ENCODE measurements at places on chromosomes 2 and 18.
A peak's percentile ranks its signal among the peaks of the same experiment; 100 is the strongest.

GRCh38 chr2:127638361-127639110 lies 7.4 kb upstream of the GPR17 start:
- DNase-seq: no peak

- DNase-seq: no peak
Measured at GRCh38 chr2:210324458-210324857, 9.5 kb upstream of the MYL1 start.

DNA sequence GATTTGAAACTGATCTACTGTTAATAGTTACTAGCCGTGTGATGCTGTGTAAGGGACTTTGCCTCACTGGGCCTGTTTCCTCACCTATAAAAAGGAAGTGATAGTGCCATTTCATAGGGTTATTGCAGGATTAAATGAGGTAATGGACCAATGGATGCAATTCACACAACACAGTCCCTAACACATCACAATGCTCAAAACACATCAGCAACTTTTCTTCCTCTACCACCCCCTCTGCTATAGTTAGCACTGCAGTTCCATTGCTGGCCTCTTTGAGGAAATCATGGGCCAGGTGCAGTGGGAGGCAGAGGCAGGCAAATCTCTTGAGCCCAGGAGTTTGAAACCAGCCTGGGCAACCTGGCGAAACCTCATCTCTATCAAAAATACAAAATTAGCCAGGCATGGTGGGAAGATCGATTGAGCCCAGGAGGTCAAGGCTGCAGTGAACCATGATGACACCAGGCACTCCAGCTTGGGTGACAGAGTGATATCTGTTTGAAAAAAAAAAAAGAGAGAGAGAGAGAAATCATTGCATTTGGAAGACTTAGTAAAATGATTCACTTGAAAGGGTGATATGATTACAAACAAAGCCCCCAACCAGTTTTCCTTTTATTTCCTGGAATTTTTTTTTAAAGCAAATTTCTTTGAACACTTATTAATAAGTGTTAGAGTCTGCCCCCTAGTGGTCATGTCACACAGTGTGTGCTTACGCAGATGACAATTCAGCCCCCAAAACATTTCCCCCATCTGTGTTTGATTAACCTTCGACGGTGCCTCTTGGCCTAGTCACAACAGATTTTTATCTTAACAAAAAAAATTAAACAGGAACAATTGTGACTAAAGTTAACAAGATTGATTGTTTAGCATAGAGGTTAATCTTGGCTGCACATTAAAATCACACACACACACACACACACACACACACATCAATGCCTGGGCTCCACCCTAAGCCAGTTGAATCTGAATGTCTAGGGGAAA lies 88.6 kb upstream of the BCL11A start:
- DNase-seq: no peak

- DNase-seq: no peak
Measured at GRCh38 chr2:37471994-37472393, 127.6 kb downstream of the QPCT start.

DNA sequence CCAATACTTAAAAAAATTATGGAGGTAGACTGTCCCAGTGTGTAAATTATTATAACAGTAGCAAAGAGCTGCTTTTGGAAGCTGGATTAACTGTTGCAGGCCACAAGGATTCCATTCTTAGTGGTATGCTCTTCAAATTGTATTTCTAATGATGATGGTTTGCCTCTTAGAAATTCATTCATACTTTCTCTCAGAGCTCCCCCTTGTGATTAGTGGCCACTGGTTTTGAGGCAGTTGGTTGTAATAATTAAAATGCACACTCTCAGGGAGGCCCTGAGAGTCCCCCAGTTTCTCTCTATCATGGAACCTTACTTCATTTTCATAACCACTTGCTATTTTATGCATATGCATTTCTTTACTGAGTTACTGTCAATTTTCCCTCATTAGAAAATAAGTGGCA lies 122.5 kb downstream of the PLA2R1 start:
- no peak for DNase-seq

- DNase-seq: no peak
Measured at GRCh38 chr2:39724828-39725144, 54.3 kb downstream of the THUMPD2 start.

DNA sequence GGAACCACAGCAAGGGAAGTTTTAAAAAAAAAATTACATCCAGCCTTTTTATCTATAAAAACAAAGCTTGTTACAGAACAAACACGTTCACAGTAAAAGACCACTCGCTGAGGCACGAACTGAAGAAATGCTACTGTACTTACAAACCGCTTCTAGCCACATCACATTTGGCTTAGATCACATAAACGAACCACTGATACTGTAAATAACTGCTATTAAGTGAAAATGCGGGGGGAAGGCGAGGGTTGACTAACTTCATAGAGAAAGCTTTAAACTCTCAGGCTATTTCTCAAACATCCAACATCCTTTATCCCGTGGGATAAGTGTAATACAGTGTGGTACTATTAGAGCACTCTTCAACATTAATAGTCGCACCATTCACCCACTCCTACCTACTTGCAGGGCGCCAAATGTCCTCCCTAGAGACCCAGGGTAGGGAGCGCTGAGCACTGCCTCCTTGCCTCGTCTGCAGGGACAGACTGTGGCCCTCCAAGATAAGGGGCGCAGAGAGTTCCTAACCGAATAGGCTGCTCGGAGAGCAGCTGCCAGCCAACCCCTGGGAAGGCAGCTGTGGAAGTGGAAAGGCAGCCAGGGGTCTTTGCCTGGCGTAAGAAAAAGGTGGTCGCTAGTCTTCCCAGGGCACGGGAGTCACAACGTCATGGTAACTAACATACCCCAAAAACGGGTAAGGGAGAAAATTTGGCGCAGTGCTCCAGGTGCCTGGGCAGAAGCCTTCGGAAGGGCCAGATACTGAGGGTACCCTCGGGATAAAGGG lies 854 bp downstream of the GPR155 start:
- DNase-seq: peak; percentile 27

- DNase-seq: peak; percentile 49
Measured at GRCh38 chr2:218658671-218659257, 659 bp downstream of the ZNF142 start.

GRCh38 chr2:172462849-172463381 lies 35.5 kb downstream of the ITGA6 start:
- peak; percentile 23 for DNase-seq

- DNase-seq: no peak
Measured at GRCh38 chr2:98824256-98825019, 93.5 kb upstream of the MGAT4A start.

DNA sequence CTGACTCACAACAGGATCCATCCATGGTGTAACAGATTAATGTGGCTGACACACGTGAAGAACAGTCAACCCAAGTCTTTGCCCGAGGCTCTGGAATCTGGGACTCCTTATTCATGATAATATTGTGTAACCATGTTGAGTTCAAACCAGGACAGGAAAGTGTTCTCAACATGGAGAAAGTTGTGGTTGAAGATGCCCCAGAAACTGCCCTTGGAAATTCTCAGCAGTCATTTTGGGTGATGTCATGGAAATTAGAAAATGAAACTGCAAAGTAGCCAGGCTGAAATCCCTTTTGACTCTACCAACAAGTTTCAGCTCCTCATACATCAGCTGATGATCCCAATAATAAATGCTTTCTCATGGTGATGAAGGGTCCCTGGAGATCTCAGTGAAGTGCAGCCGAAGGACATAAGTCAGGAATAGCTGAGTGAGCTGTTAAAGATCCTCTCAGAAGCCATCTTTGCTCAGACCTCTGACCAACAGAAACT lies 307.7 kb downstream of the TNS1 start:
- no peak for DNase-seq

DNA sequence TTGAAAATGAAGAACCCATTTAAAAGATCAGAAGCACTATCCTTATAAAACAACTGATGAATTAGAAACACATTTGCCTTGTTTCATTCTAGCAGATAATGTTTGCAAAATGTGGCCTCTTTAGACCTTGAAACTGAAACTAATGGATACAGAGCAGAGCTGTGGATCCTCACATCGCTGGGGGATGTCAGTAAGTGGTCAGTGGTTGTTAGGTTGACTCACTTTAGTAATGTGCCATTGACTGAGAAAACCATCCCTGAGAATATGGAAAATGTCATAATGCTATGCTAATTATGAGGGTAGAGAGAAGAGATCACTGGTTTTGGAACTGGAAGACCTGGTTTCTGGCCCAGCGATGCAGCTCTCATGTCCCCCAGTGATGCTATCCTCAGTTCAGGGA lies 176.7 kb downstream of the MYO1B start:
- DNase-seq: no peak

GRCh38 chr2:219247678-219248642 lies 2.7 kb downstream of the STK16 start:
- DNase-seq: peak; percentile 70

DNA sequence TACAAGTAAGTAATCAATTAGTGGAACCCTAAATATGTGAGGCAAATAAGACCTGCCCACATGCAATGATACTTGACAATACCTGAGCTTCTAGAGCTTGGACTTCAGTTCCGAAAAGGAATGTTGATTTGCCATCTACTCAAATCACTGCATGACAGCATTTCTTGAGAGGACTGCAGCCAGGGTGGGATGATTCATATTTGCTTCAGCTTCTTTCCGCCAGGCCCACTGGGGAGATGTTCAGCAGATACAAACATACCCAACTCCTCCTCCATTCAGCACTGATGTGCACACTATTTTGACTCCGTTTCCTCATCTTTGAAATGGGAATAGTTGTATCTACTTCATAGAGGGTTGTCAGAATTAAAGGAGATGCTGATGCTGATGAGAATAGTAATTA lies 28.8 kb upstream of the TMEM177 start:
- DNase-seq: no peak

DNA sequence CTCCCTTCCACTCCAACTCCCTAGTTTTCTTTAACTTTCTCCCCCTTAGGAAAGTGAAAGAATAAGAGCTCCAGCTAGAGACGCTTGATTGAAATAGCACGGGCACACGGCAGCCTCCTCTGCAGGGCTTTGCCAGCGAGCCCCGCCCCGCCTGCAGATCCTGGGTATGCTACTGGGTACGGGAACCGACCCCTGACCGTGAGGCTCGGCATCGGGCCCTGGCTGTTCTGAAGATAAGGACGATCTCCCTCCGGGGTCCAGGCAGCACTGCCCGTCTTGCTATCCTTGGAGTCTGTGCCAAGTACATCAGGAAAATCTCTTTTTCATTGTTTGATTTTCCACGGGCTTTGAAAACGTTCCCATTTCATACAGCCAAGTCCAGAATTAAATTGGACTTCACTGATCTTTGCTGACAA lies 284.5 kb downstream of the MTX2 start:
- DNase-seq: peak; percentile 23

- DNase-seq: no peak
Measured at GRCh38 chr2:42795275-42795674, 2.9 kb upstream of the HAAO start.

- DNase-seq: no peak
Measured at GRCh38 chr18:79702906-79703305, 23.3 kb downstream of the CTDP1 start.

DNA sequence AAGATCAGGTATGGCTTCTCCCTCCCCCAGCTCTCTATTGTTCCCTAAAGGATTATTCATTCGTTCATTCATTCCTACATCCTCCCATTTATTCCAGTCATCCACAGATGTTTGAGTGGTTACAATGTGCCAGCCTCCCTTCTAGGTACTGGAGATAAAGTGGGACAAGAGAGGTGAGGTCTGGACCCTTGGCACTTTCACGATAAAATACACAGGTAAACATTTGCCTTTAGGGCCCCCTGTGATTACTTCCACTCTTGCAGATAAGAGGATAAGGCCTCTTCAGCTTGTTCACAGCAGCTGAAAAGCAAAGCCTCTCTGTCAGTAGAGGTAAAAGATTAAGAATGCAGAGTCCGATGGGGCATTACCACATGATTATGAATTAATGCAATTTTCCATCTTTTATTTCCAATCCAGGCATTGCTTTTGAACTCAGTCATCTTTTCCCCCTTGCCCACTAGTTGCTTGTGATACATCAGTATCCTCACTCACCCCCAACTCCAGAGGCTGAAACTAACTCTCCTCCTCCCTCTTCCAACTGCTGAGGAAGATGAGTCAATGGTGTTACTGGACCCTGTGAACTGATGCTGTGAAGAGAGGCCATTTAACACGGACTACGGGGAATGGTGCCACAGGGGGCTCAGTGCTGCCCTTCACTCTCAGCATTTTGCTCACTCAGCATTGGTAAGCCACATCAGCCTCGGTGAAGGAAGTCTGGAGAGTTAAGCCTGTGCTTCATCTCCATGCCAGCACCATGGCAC lies 1.1 kb upstream of the DPP4 start:
- no peak for DNase-seq

GRCh38 chr18:37535968-37536367 lies 29.6 kb downstream of the CELF4 start:
- DNase-seq: no peak

- DNase-seq: no peak
Measured at GRCh38 chr2:85647823-85648526, 20.0 kb downstream of the SFTPB start.

GRCh38 chr18:58556331-58557007 lies 72.4 kb downstream of the ALPK2 start:
- no peak for DNase-seq

DNA sequence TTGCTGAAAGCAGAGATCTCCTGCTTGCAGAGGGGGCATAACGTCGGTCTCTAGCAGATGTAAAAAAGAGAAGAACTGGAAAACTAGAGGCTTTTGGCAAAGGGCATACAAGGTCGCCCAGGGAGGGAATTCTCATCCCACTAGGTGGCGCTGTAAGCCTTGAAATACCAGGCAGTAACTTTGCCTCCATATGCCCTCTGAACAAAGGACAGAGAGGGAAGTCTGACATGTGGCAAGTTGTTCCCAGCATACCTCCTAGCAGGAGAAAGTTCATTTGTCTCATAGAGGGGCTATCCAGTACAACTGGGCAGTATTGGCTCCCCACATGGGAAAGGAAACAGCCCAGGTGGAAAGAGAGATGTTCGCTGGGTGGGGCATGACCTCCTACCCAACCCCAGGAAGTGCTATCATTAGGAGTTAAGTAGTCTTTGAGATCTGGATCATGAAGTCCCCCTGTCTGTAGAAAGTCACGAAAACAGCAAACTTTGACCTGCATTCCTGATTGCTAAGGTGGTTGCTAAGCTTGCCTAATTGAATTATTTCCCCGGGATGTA lies 39.9 kb downstream of the STK17B start:
- DNase-seq: peak; percentile 69

- DNase-seq: no peak
Measured at GRCh38 chr2:221425891-221426290, 146.2 kb downstream of the EPHA4 start.

DNA sequence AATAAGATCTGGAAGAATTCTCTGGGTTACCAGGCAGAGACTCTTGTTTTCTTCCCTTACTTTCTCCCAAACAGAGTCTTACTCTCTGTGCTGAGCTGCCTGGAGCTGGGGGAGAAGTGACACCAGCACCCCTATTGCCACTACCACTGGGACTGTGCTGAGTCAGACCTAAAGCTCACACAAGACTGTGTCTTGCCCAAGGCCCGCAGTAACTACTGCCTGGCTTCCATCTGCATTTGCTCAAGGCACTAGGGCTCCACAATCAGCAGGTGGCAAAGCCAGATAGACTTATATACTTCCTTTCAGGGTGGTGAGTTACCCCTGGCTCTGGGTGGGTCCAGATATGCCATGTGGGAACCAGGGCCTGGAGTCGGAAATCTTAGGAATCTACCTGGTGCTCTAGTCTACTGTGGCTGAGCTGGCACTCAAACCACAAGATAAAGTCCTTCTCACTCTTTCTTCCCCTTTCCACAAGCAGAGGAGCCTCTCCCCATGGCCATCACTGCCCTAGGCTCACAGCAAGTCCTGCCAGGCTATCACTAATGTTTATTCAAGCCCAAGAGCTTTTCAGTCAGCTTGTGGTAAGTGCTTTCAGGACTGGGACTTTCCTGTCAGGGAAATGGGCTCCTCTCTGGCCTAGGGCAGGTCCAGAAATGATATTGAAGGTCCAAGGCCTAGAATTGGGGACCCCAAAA lies 27.6 kb upstream of the SERPINB2 start:
- no peak for DNase-seq

- DNase-seq: peak; percentile 23
Measured at GRCh38 chr2:84817239-84817655, 63.6 kb downstream of the TRABD2A start.

Data from stimulated activated CD4-positive, alpha-beta T cell treated with anti-CD3 and anti-CD28 coated beads, Interleukin-1b, Interleukin-23, amount 100 ng/mL, for 48 hours (primary cell).